ENCODE measurements at places on chromosomes 13 and 19.
A peak's percentile ranks its signal among the peaks of the same experiment; 100 is the strongest.

- DNase-seq = no peak
Observed at GRCh38 chr13:51194942-51195341, 27.3 kb upstream of the FAM124A start.

DNA sequence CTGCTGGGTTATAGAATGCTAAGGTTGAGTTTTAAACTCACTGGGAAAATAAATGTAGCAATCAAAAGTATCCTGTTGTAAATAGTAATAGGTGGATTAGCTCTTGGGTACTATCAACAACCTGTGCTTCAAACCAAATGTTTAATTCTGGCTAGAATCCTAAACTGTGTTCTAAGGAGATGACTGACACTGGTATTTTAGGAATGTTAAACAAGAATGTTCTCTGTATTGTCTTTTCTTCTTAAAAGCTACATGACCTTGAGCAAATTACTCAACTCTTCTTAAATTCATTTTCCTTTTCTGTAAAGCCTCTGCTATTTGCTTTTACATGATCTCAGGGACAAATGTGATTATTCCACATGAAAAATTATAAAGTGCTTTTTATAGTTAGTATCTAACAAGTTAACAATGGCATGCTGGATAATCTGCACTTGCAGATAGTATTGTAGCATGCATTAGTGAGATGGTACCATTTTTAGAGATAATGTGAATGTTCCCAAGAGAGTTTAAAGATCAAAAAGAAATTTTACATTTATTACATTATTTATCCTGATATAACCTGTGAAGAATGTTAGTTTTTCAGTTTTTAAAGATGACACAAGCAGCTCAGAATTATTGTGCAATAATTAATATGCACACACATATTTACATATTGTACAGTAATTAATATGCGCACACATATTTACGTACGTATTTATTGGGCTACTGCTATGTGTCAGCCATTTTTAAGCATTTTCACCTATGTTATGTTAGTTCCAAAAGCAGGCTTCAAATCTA lies 13.6 kb upstream of the EPSTI1 start:
- no peak for DNase-seq

- peak; percentile 14 for DNase-seq
Observed at GRCh38 chr19:30932854-30933253, 416.4 kb downstream of the TSHZ3 start.

- no peak for DNase-seq
Observed at GRCh38 chr19:47765523-47766358, 12.8 kb upstream of the SELENOW start.

DNA sequence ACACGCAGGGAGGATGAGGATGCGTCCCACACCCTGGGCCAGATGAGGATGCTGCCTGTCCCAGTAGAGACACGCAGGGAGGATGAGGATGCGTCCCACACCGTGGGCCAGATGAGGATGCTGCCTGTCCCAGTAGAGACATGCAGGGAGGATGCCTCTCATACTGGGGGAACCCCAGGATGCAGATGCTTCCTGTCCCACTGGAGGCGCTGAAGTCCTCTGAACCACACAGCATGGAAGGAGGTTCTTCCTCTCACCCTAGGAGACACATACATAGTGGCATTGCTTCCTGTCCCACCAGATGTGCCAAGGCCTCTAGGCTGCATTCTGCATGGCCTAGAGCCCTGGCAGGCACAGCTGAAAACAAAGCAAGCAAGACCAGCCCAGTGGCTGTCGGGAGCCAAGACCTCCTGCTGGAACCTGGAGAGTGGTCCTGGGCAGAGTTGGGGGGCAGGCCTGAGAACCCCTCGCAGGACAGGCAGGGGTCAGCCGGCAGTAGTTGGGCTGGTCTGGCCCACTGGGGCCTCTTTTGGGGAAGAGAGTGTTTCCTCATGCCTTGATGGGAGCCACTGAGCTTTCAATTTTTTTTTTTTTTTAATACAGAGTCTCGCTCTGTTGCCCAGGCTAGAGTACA lies 4.3 kb downstream of the HPN start:
- peak; percentile 88 for DNase-seq

DNA sequence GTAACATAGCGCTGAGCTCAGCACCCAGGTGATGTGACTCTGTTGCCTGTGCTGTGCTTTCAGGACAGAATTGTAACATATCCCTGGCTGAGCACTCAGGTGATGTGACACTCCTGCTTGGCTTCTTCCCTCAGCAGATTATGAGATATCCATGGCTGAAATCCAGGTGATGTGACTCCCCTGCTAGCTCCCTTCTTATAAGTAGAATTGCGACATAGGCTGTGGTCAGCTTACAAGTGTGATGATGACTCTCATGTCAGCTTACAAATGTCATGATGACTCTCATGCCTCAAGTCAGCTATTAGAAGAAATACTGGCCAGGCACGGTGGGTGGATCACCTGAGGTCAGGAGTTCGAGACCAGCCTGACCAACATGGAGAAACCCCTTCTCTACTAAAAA lies 14.3 kb upstream of the ZNF429 start:
- DNase-seq = no peak

DNA sequence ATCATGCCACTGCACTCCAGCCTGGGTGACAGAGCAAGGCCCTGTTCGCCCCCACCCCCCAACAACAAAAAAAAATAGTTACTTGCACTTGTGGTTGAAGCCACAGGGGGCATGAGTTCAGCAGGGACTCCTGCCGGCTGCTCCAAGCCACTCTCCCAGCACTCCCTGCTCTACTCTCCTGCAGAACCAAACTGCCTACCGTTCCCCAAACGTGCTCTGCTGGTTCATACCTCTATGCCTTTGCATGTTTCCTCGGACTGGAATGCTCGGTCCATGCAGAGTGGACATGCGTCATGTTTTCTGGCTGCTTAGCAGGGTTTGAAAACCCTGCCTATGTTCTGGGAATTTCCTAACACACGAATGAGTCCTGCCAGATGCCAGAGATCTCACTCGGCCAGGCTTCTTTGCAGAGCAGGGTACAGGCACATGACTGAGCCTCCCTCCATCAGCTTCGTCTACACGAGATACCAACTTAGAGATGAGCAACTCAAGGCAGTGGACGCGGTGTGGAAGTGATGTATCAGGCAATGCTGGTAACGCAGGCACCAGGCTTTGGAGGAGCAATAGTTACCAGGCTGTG lies 8.5 kb upstream of the SLC25A15 start:
- DNase-seq = no peak

- no peak for DNase-seq
Observed at GRCh38 chr13:66214467-66214866, 1015.7 kb downstream of the PCDH9 start.

DNA sequence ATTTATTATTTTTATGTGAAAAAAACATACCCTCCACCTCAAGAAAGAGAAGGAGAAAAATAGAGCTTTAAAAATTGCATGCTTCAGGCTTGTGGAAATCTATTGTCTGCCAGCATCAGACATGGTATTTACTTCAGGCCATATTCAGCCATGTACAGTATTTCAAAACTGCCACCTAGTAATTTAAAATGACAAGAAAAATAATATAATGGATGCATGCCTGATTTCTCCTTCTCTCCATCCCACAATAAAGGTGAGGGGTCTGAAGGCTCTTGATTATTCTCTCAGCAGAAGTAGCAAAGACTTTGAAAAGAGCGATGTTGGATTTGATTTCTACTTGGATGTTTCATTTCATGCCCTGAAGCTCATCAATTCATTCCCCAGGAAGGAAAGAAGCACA lies 250.7 kb downstream of the TBC1D4 start:
- no peak for DNase-seq

Measured in pons (tissue), 1 donor.